ENCODE measurements at places on chromosomes 7 and 10. TPM values are rescaled to one million over a fixed set of nuclear protein-coding genes. Genes with fewer than 3 reads are reported as not detected.

MRC1 gene
- not detected for total RNA-seq

C10orf53 gene
- total RNA-seq: not detected

DENND2A gene
- 0.55 TPM for total RNA-seq

MRPS17 gene
- 29.0 TPM for total RNA-seq

RBM20 gene
- 3.1 TPM for total RNA-seq

FAM13C gene
- total RNA-seq: 0.08 TPM

NEUROG3 gene
- total RNA-seq: not detected

OAT gene
- 73.7 TPM for total RNA-seq

CFAP70 gene
- total RNA-seq: 0.07 TPM

FFAR4 gene
- 0.13 TPM for total RNA-seq

GIMAP8 gene
- not detected for total RNA-seq

GSTO2 gene
- total RNA-seq: 1.3 TPM

CDK14 gene
- total RNA-seq: 0.14 TPM

IMMP2L gene
- 22.3 TPM for total RNA-seq

CTAGE6 gene
- total RNA-seq: not detected

SLC26A4 gene
- total RNA-seq: 0.11 TPM

BLNK gene
- 0.07 TPM for total RNA-seq

Data from A549 treated with Mapracorat at 1 μM for 4 hours (cell line).